ENCODE measurements at places on chromosomes 16 and 17.
A peak's percentile ranks its signal among the peaks of the same experiment; 100 is the strongest.

DNA sequence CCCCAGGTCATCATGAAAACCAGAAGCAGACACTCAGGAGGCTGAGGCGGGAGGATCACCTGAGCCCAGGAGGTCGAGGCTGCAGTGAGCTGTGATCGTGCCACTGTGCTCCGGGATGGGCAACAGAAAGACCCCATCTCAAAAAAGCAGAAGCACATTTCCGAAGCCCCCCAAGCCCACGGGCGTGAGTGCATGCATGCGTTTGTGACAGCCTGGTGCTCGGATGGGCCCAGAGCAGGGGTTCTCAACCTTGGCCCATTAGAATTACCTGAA, 19.1 kb downstream of the TMC6 start:
- DNase-seq: no peak

DNA sequence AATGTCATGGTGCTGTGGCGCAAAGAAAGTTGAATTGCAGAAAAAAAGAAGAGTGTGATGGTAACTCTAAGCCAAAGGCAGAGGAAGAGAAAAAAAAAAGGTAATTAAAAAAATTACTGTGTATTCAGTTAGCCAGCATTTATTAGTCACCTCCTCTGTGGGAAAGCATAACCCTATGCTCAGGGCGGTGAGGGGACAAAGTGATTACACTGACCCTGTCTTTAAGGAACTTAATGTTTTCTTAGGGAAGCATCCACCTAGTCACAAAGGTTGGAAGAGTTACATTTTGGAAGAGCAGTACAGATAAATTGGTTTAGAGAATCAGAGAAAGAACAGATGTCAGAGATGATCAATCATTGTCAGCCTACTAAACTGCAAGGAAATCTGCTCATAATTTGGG, 410.3 kb downstream of the CDH11 start:
- DNase-seq: no peak

GRCh38 chr16:85608515-85608885, 4.6 kb upstream of the GSE1 start:
- no peak for DNase-seq

GRCh38 chr17:63538693-63539595, 11.3 kb upstream of the DCAF7 start:
- DNase-seq: no peak

- no peak for DNase-seq
Observed at GRCh38 chr17:7441266-7441665, 2.0 kb downstream of the FGF11 start.

GRCh38 chr17:28572259-28573039, 1.1 kb upstream of the PIGS start:
- DNase-seq: no peak

DNA sequence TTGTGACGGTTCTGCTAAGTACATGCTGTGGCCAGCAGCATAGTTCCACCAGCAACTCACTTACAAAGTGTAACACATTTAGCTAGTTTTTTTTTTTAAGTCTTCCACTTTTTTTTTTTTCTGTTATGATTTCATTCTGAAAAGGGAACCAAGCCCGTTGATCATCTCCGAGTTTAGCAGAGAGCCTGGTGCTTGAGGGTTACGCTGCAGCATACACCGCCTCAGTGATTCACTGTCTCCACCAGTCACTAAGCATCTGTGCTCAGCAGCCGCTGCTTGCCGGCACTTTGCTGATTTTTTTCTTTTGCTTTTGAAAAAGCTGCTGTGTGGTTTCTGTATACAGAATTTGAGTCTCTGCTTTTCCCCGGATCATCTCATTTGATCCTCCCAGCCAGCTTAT, 194.5 kb upstream of the CDH13 start:
- DNase-seq: no peak

GRCh38 chr17:42819939-42820535, 4.0 kb downstream of the BECN1 start:
- DNase-seq: peak; percentile 71

DNA sequence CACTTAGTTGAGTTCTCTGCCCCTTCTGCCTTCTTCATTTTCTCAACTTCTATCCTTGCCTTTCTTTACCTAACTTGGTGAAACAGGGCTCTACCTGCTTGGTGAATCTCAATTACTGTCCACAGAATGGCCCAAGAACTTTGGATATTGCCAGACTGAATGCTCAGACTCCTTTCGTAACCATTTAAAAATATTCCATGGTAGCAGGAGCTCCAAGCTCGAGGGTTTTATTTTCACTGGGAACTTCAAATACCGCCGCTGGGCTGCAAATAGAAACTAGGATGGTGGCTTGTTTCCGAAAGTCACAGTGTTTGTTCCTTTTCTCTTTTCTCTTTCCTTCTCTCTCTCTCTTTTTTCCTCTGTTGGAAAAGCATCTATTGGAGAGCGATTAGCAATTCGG, 13.2 kb downstream of the TMEM100 start:
- DNase-seq: no peak

DNA sequence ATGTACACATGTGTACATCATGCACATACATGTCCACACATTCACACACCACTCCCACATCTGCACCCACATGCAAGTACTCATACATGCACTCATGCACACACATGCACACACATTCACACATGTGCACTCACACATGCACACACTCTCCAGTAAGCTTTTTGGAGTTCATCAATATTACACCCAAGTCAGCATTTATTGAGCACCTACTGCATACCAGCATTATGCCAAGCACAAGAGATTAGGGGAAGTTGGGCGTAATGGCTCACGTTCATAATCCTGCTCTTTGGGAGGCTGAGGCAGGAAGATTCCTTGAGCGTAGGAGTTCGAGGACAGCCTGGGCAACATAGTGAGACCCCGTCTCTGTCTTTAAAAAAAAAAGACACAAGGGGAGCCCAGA, 87.6 kb upstream of the HSBP1 start:
- DNase-seq: no peak

DNA sequence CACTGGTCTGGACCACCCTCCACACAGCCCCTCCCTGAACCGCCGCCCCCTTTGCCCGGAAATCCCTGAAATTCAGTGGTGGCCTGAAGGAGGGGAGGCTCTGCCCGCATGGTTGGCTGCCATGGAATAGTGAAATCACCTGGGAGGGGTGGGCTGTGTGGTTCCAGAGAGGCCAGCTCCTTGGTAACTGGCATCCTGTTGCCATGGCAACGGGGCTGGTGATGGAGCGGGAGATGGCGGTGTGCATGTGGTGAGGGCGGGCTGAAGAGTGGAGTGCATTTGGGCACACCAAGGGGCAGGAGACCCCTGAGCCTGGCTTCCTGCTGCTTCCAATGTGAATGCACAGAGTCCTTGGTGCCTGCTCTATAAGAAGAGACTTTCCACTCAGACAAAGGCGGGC, 2.4 kb downstream of the EFNB3 start:
- DNase-seq: no peak

DNA sequence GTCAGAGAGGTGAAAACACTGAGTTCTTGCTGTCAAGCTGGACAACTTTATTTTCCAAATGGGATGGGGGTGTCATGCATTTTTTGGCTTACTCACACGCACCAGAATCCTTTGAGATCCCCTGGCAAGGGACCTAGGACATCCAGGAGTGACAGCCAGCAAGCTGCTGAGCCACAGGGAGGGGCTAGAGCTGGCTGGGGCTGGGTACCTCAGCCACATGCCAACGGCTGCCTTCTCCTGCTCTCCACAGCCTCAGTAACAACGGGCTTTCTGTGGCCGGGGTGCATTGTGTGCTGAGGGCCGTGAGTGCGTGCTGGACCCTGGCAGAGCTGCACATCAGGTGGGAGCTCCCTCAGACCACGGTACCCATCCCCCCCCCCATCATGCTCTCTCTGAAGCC, 47.6 kb downstream of the NLRC5 start:
- DNase-seq: no peak

DNA sequence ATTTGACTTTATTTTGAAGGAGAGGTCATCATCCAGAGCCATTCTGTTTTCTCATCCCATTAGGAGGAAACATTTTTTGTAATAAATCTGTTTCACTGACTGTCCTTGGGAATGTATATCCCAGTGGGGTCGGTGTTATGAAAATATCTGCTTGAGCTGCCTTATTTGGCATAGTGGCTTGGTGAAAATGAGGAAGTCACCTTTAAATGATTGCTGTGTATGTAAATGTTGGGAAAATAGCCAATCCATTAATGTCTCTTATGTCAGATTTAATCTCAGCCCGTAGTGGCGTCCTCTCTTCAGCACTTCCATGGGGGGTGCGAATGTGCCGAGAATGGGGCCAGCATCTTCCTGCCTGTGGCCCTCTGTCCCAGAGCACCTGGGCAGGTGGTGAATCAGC, 57.6 kb downstream of the BANP start:
- no peak for DNase-seq

GRCh38 chr17:41777574-41778188, 8.8 kb downstream of the JUP start:
- no peak for DNase-seq

- DNase-seq: no peak
Observed at GRCh38 chr16:51834794-51835193, 683.7 kb upstream of the SALL1 start.

DNA sequence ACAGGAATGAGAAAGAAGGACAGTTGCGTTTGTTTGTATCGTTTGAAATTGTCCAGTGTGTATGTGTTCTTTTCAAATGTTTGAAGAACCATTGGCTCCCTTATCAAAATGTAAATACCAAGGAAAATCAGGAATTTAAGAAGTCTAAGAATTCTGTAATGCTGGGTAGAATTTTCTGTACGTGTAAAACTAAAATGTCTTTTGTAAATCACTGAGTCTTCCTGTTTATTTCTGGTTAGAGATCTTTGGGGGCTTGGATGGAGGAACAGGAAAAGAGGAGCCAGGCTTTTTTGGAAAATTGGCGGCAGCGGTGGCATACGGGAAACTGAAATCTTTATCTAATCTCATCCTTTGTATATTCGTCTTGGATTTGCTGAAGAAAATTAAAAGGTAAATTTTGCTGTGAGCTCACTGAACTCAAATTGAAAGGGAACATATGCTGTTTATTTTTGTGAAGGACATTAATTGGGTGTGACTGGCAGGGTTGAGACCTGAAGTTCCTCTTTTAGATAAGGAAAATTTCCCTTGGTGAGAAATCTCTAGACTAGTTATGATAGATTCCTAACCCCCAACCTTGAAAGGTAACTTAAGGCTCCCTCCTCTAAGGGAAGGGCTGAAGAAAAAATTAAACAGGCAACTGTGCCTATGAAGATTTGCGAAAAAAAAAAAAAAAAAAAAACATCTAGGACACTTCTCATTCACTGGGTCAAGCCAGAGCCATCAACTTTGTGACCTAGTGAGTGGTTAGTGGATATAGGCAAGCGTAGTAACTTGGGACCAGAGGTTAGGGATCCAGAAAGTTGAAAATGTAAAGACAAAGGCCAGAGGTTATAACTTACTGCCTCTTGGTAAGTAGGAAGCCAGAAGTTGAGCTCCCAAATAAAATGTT, 10.8 kb downstream of the TAT start:
- no peak for DNase-seq

DNA sequence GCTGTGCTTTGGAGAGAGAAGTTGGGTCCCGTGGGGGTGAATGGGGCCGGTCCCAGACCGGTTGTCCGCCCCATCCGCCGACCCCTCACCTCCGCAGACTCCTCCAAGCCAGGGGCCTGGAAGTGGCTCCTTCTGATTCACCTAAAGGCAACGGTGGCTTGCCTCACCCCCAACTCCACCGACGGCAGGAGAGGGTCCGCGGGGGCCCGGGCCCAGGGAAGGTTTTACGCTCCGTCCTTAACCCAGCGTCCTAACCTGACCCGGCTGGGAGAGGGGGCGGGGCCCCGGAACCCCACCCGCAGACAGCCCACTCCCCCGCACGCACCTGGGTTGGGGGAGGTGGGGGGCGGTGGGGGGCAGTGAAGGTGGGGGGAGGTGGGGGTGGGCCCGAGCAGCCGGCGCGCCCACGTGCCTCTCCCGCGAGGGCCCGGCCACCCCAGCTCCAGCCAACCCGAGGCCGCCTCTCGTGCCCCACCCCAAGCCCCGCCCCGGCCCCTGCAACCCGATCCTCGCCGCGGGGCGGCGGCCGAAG, 12.7 kb upstream of the CD300A start:
- DNase-seq: peak; percentile 98

DNA sequence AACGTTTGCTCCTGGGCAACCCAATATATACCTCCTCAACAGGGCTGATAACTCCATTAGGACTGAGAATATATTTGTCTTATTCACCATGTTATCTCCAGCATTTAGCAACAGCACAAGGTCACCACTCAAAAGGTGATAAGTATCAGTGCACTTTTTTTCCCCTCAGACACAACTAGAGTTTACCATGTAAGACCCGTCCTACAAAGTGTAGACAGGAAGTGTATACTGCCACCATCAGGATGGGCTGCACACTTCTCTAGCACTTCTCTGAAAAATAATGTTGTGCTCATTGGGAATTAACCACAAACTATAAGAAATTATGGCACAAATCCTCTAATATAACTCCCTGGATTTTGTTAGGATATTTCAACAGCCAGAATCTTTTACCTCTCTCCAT, 5.7 kb upstream of the VAT1L start:
- peak; percentile 23 for DNase-seq

GRCh38 chr16:65490286-65490685, 368.4 kb upstream of the CDH11 start:
- DNase-seq: no peak

DNA sequence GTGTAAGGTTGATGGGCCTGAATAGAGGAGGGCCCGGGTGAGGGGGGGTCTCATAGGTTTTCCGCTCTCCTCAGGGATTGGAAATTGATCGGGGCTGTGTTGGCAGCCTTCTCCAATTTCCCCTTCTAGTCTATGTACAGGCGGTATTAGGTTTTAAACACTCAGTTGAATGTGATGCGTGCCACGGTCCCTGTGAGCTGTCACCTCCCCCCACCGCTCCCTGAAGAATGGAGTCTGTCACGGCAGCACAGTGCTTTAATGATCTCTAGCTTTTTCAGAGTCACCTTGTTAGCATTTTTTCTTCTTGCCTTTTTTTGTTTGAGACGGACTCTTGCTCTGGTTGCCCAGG, 800 bp downstream of the COX4I1 start:
- no peak for DNase-seq

- no peak for DNase-seq
Observed at GRCh38 chr16:84095466-84095865, 21.3 kb downstream of the MBTPS1 start.

DNA sequence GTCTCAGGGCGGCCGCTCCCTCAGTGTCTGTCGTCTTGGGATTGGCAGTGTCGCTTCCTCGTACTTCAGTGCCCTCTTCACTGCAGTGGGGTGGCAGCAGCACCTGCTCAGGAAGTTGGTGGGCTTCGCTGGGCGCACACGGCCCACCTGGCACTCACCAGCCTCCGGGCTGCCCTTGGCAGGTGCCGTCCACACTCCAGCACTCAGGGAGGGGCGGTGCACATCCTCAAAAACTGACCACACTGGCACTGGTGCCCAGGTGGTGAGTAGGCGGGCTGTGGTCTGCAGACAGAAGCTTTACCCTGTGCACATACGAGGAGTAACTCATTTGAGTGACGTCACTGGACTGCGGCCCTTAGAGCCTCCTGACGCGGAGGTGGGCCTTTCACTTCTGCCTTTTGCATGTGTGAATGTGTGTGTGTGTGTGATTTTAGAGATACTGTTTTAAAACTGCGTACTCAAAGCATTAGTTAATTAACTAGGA, 94.6 kb downstream of the BANP start:
- DNase-seq: peak; percentile 87

GRCh38 chr17:36578671-36579070, 13.0 kb upstream of the DHRS11 start:
- no peak for DNase-seq

Data from GM13976 (cell line).